Activated T-cell treated with anti-CD3 and anti-CD28 coated beads, Interleukin-2, amount 50 U/mL, for 24 hours (primary cell): ENCODE measurements at places on chromosomes 3 and 15.

DNA sequence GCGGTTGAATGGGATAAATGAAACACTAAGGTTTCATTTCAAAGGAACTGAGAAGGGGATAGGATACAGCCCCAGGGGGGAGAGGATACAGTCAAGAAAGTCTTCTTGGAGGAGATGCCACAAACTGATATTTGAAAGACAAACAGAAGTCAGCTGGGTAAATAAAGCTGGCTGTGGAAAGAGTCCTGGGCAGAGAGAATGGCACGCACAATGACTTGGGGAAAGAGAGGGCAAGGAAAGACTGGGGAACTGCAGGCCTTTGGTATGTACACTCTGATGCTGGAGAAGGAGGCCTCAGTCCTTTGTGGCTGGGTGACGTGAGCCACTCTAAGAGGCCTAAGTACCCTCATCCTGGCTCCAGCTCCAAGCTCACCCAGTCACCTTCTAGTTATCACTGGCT lies 45.2 kb upstream of the LMCD1 start:
- DNase-seq: no peak

- no peak for DNase-seq
These were observed 156.5 kb downstream of the CADPS start for GRCh38 chr3:62718515-62719320.

DNA sequence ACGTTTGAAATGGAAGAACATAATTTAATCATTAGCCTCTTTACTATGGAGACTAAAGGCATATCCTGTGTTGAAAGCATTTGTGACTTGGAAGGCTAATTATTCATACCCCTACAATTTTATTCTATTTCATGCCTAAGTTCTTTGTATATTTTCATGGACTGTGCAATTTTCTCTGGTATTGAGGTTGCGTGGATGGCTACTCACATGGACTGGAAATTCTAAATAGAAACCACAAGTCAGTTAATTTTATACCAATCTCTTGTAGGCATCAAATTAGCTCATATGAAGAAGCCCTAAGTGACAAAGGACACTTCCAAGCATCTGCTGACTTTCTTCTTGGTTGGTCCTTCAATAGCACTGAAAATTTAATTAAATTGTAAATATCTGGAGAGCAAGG lies 1353.5 kb downstream of the ROBO1 start:
- no peak for DNase-seq

DNA sequence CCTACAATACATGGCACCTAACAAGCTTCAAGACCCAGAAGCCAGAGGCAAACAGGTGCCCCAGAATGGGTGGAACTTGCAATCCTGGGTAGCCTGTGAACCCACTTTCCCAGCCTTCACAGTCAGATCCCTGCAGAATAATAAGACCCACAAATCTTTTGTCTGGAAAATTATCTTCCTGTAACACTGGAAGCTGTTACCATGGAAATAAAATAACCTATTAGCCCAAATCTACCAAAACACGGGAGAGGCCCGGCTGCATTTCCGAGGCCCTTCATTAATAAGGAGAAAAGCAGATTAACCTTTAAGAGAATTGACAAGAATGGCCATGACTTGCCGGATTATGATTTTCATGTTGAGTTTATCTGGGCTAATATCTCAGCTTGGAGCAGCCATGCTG lies 256.1 kb upstream of the PROK2 start:
- DNase-seq: no peak

GRCh38 chr3:152266221-152266995 lies 2.3 kb upstream of the MBNL1 start:
- no peak for DNase-seq

DNA sequence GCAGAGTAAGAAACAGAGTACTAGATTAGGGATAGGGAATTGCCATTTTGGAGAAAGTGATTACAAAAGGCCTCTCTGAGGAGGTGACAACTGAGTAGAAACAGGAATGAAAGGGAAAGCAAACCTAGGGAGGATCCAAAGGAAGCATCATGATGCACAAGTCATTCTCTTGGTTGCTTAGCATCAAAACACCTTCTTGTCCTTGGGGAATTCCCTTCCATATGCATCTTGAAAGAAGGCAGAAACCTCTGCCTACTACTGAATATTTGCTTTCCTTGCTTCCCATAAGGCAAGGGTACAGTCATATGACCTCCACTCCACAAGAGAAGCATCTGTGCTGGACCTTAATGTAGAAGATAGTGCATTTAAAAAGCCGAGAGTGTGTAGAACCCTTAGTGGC lies 24.1 kb downstream of the GABPB1 start:
- no peak for DNase-seq

DNA sequence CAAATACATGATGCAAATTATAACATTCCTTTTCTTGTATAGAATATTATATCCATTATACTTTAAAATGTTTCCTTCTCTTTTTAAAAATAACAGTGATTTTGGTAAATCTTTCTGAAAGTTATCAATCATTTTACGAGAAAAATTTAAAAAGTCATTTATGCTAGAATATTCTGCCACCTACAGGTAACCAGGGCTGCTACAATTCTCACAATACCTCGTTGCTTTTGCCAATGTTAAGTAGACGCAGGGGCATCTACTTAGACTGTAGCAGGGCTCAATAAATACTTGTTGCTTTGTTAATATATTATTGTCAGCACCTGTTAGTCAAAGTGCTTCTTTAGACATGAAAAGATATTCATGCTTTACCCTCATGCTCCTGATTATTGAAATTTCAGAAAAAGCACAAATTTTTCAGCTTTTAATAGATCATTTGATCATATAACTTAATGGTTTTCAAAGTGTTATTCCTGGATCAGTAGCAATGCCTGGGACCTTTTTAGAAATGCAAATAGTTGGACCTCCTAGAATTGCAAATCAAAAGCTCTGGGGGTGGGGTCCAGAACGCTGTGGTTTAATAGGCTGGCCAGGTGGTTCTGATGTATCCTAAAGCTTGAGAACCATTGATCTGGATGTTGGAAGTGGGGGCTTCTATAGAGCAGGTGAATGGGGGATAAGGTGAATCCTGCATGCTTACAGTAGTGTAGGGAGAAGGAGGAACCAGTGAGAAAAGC lies 223.6 kb upstream of the PDZRN3 start:
- no peak for DNase-seq

DNA sequence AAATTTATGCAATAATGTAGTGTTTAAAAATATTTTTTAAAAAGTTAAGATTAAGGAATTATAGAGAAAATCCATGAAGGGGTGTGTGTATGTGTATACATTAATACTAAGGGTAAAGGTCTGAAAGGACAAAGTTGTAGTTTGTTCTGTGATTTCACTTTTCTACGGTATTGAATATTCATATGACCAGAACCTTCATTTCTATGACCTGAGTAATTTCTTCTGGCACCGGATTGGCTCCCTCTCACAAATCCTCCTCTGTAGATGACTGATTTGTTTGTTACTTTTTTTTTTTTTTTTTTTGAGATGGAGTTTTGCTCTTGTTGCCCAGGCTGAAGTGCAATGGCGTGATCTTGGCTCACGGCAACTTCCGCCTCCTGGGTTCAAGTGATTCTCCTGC lies 20.9 kb downstream of the GMPS start:
- DNase-seq: no peak

GRCh38 chr15:74374648-74375302 lies 7.3 kb upstream of the CYP11A1 start:
- DNase-seq: no peak

DNA sequence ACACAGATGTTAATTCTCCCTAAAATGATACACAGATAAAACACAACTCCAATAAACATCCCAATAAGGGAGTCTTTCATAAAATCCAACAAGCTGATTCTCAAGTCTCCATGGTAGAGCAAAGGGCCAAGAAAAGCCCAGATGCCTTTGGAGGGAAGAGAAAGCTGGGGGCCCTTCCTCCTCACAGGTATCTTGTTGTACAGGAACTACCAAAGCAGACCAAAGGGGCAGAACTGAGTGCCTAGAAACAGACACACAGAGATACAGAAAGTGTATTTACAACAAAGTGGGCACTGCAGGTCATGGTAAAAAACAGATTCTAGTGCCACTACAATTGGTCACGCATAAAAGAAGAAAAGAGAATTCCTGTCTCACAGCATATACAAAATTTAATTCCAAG lies 87.2 kb upstream of the NSMCE3 start:
- no peak for DNase-seq

GRCh38 chr3:126493051-126493450 lies 17.4 kb upstream of the ZXDC start:
- DNase-seq: no peak

GRCh38 chr3:183967693-183968092 lies 50.0 kb downstream of the ABCC5 start:
- no peak for DNase-seq

- DNase-seq: peak; percentile 53
These were observed 9.8 kb downstream of the SCG5 start for GRCh38 chr15:32651229-32651837.

GRCh38 chr3:55204417-55204816 lies 276.6 kb upstream of the LRTM1 start:
- no peak for DNase-seq

DNA sequence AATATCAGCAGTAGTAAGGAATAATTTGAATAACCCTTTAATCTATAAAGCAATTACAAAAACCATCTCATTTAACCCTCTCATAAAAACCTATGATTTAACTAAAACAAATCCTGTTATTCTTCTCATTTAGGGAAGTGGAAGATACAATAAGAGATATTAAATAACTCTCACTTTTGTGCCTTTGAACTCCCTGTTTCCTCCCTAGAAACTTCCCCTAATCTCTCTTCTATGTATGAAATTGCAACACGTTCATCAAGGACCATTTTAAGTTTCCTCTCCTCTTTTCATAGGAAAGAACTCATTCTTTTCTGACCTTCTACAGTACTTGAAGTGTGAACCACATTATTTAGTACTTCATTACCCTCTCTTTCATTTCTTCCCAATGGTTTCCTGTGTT lies 18.8 kb upstream of the FAM81A start:
- no peak for DNase-seq

DNA sequence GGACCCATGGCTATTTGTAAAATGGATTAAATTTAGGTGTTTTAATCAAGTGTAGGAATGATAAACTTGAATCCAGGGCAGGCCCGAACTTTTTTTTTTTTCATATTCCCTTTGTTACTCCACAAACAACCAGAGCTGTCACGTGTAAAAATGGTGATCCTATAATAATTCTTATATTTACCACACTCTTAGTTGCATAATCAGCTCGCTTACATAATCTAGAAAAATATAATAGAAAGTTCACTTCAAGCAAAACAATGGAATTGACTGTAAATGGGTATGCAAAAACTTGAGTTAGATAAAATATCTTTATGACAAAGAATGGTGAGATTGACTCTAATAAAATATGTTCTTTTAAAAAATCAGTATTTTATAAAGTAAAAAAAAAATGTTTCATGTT lies 2.1 kb upstream of the PAQR9 start:
- no peak for DNase-seq

DNA sequence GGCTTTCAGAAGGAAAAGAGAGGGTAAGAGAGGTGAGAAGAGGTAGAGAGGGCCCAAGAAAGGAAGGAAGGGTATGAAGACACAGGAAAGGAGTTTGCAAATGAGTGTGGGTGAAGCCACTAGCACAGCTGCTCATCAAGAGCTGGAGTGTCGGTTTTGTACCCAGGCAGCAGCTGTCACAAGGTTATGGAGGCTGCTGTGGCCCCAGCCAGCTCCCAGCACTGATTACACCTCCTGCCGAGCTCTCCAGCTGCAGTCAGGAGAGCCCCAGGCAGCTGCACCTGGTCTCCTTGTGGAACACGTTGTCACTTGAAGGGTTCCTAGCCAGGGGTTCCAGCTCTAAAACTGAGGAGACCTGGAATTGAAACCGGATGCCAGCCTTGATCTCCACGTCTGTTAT lies 60.4 kb upstream of the CHD2 start:
- DNase-seq: no peak

DNA sequence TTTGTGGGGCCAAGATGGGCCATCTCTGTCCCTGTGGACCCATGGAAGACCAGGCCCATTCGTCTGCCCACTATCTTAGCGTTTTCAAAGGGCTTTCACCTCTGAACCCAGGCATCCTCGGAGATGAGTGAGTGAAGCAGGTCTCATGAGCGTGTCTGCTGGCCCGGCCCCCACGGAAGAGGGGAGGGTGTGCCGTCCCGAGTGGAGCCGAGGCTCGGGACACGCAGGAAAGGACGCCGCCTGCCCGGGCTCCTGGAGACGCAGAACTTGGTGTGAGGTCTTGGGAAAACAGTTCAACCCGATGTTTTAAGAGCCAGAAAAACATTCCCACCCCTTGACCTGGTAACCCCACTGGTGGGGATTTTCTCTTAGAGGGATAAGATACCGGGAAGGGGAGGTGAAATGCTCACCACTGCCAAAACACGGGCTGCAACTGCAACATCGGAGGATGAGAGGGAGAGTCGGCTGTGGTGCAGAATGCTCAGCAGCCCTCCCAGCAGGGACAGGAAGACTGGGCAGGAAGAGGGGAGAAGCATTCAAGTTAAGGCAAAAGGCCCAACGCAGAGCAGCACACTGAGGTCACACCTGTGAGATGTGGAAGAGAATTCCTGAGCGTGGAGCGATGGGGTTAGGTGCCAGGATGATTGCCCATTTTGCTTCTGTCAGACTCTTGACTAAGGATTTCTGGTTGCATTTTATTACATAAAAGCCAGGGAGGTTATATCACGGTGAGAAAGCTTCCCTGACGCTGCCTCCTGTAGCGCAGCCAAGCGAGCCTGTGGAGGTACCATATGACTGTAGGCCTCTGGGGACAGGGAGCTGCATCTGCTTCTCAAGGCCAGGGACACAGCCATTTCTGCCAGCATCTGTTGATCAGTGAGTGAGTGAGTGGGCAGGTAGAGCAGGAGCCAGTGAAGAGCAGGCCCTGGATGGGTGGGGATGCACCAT lies 14.1 kb upstream of the STAB1 start:
- DNase-seq: no peak

GRCh38 chr15:46815240-46815639 lies 902.1 kb upstream of the SEMA6D start:
- DNase-seq: no peak

DNA sequence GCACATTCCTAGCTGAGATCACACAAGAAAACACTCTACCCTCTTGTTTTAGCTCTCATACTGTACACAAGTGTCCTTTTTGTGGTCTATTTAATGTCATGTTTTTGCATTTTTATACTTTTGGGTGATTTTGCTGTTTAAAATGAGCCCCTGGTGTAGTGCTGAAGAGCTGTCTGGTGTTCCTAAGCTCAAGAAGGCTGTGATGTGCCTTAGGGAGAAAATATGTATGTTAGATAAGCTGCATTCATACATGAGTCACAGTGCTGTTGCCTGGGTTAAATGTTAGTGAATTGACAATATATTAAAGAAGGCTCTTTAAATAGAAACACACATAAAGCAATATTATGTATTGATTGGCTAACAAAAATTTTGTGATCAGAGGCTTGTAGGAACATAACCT lies 387.4 kb upstream of the C2CD4B start:
- no peak for DNase-seq

GRCh38 chr3:45776611-45777010 lies 19.7 kb downstream of the SLC6A20 start:
- no peak for DNase-seq

DNA sequence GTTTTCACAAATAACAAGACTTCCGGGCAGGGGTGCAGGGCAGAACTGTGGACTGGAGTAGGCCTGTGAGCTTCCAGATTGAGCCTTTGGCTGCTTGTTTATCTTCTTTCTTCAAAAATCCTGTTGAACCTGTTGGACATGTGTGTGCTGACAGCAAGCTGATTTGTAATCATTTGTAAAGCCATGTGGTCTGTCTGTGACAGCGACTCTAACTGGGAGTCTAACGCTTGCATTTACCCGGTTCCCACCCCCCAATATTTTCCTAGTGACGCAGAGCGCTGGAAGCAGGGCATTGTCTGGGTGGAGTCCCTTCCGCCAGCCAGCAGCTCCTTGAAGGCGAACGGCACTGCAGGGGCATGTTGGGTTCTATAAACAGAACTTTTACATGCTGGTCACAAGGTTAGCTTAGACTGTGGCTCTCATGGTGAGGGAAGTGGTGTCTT lies 85.7 kb upstream of the MYZAP start:
- no peak for DNase-seq
